ENCODE measurements at places on chromosomes 13 and 19. TPM values are rescaled to one million over a fixed set of nuclear protein-coding genes. Genes with fewer than 3 reads are reported as not detected.

CEBPA gene
- total RNA-seq, result 18.3 TPM

S1PR4 gene
- 1.1 TPM for total RNA-seq

ZNF470 gene
- total RNA-seq, result 2.4 TPM

RNF113B gene
- not detected for total RNA-seq

CDX2 gene
- total RNA-seq, result not detected

FXYD7 gene
- not detected for total RNA-seq

PVR gene
- total RNA-seq, result 11.8 TPM

IGFL4 gene
- total RNA-seq, result 0.24 TPM

CGB7 gene
- 0.52 TPM for total RNA-seq

IZUMO1 gene
- 1.3 TPM for total RNA-seq

CEACAM20 gene
- total RNA-seq, result not detected

TBXA2R gene
- total RNA-seq, result 0.64 TPM

DNA sequence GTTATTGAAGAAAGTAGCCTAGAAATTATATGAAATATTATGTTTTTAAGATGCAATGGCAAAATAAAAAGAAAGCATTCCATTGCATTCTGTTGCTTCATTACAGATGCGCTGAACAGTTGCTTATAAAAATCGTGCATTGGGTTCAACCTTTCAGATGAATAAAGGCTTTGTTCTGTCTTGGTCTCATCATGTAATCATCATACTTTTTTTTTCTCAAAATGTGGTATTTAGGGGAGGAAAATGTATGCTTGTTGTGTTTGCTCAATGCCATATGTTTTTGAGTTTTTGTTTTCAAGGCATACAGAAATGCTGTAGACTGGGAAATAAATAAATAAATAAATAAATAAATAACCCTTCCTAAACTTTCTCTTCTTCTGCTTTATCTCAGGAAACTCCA, 1.1 kb upstream of the MBNL2 start:
- no peak for ATAC-seq

- ATAC-seq, result no peak
Measured at GRCh38 chr13:79901336-79901735, 420.4 kb downstream of the NDFIP2 start.

- no peak for ATAC-seq
Measured at GRCh38 chr13:97911311-97912138, 42.0 kb upstream of the IPO5 start.

GRCh38 chr19:30362156-30362754, 9.9 kb upstream of the ZNF536 start:
- ATAC-seq, result no peak

- ATAC-seq, result peak; percentile 90
Measured at GRCh38 chr19:46373491-46374359, 26.8 kb downstream of the PPP5C start.

- no peak for ATAC-seq
Measured at GRCh38 chr19:44789943-44790483, 12.3 kb downstream of the CBLC start.

- peak; percentile 84 for ATAC-seq
Measured at GRCh38 chr13:31964168-31964567, 67.4 kb upstream of the FRY start.

DNA sequence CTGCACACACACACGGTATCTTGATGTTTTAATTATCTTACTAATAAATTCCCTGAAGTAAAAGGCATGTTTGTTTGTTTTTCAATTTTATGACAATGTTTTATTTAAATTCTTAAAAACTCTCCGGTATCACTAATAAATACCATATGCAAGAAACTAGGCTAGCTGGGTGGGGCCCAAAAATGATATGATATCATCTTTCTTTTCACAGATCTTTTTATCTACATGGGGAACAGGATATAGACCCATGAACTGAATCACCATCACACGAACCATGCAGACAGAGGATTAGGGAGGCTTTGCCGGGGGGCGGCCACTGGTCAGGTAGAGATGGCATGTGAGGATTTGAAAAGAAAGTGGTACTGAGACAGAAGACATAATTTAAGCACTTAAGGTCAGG, 266.4 kb downstream of the ENOX1 start:
- ATAC-seq, result no peak

DNA sequence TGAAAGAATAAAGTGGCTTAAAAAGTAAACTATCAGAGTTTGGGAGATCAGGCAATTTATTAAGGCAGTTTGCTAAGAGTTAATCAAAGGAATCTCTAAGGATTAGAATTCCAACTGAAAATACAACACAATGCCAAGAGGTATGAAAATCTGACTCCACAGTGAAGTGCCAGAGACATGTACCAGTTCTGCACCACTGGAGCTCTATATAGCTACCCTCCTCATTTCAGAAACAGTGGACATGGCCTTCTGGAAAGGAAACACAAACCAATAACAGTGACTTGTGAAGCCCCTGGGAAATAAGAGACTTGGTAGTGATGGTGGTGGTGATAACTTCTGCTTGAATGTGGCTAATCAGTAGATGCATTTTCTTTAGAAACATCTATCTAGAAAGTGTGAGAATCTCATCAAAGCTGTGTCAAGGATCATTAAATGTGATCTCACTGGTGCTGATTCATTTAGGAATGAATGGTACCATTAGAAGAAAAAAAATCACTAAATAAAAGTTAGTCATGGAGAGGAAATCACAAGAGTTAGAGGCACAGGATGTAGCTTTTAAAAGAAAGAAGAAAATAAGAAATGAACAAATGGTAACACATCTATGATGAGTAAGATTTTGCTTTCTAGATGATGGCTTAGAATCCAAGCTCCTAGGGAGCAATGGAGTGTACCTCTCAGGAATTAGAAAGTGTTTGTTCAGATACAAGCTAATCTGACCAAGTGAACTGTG, 20.1 kb upstream of the N4BP2L1 start:
- no peak for ATAC-seq

DNA sequence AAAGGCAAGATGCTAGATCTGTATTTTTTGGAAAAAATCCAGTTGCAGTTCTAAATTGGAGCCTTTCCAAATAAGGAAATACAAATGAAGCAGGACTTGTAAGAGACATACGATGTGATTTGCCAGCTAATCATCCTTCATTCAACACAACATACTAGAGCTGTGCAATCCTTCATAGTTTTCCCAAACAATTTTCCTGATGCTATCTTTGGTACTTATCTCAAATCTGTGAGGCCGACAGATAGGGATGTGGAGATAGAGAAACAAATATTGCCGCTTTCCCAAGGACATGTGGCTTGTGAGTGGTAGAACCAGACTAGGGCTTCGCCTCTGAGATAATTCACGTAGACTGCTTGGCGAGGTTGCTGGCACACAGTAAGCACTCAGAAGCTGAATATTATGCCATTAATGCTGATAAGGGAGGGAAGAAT, 176.6 kb downstream of the LMO7 start:
- no peak for ATAC-seq

- no peak for ATAC-seq
Measured at GRCh38 chr13:42298392-42298791, 26.4 kb downstream of the AKAP11 start.

GRCh38 chr19:35442091-35442490, 6.0 kb upstream of the FFAR2 start:
- no peak for ATAC-seq

- peak; percentile 88 for ATAC-seq
Measured at GRCh38 chr19:6767357-6768235, at the start of gene SH2D3A. Gene SH2D3A, minus strand, starts transcription at chr19:6767435. Its CDS starts 3,687 bp downstream, at chr19:6763748.

GRCh38 chr13:102729560-102730270, 34.9 kb upstream of the METTL21C start:
- peak; percentile 62 for ATAC-seq

DNA sequence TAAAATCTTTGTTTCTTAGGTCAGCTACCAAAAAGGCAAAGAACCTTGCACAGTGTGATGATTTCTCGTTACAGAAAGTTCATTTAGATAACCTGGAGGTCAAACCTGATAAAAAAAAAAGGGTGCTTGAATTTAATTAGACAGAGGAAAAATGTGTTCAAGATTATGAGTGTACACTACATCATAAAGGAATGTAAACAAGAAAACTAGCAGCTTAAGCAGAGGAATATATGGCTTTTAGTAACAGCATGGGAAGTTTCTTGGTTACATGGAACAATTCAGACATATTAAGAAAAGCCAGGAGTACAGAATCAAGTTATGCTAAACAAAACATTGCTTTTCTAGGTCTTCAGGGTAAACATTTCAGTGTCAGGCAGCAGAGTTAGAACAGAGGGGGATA, 32.9 kb downstream of the ING1 start:
- ATAC-seq, result no peak

- ATAC-seq, result no peak
Measured at GRCh38 chr19:10005632-10006334, 4.5 kb downstream of the COL5A3 start.

GRCh38 chr19:2731181-2731995, 8.4 kb downstream of the SLC39A3 start:
- ATAC-seq, result no peak

DNA sequence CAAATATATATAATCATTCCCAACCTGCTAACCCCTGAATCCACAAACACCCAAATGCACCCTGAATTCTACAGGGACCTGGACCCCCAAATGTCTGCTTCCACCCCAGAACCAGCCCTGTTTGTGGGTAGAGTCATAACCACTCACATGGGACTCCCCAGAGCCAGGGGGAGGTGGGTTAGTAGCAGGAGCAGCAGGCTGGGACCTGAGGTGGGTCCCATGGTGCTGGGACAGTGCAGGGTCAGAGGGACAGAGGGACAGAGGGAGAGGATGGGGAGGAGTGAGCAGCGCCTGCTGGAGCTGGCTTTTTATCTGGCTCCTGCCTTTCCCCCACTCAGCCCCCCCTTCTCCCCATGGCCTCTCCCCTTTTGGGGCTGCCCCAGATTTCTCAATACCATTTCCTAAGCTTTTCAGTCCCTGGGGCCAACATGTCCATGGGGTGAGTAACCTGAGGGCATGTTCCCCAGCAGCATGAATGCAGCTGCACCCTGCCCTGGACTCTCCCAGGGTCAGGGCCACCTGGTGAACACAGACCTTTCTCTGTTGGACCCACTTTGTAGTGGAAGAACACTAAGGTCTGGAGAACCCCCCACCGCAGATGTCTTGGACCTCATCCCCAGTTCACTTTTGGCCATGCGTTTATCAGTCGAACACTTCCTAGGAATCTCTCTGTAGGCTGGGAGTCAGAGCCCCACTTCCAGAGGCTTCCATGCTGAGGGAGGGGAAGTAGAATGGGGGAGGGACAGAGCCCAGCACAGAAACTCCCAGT, at the start of gene C3:
Gene C3 (minus strand): TSS at position 282 of the 769 bp plus-strand sequence. CDS start 61 bp downstream, at position 221.
- peak; percentile 33 for ATAC-seq

- peak; percentile 18 for ATAC-seq
Measured at GRCh38 chr19:4232614-4233281, 3.4 kb downstream of the EBI3 start.

DNA sequence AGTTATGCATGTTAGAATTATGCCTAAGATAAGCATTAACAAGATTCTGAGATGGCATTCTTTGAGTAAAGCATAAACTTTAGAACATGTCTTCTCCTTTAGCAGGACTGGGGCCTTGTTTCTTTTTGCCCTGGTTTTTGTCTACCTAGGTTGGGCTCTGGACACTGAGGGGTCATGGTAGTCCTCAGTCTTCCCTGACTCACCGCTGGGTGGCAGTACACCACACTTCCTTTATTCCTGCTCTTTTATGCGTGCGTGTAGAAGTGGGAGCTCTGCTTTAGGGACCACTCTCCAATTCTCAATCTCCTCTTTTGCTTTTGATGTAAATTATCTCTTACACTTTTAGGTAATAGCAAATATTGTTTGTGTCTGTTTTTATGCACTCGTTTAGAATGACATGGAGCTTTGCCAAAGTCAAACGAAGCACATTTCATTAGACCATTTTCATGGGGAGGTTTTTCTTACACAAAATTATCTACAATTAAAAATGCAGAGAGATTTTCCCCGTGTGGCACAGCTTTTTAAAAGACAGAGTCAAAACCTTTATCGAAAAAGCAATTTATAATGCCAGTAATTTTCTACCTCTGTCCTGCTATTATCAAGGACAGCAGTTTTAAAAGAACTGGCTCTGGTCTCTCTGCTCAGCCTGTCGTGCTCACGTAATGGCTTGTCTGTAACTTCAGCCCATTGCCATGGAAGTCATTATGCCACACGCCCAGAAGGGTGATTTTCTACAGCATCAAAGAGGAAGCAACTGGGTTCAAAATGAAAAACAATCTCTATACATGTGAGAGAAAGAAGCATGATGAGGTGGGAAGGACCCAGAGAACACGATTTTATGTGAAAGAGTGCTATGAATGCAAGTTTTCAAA, 413.9 kb downstream of the COG6 start:
- ATAC-seq, result peak; percentile 80

- ATAC-seq, result no peak
Measured at GRCh38 chr13:65149687-65150086, 2080.4 kb downstream of the PCDH9 start.

All from esophagus mucosa (tissue), 1 donor.